ENCODE measurements at places on chromosomes 4 and X. TPM values are rescaled to one million over a fixed set of nuclear protein-coding genes. Genes with fewer than 3 reads are reported as not detected.

Gene CRLF2
- total RNA-seq: 0.96 TPM

Gene GATB
- 17.9 TPM for total RNA-seq

- no peaks in the 10 kb centered on the region for H3K27me3 ChIP-seq
- no peaks in the 10 kb centered on the region for H3K4me1 ChIP-seq
- H3K27ac ChIP-seq: no peak overlapping the region
- no peaks in the 10 kb centered on the region for H3K36me3 ChIP-seq
Measured at GRCh38 chr4:97153042-97153441, 990.2 kb downstream of the STPG2 start.

- H3K27me3 ChIP-seq: no peaks in the 10 kb centered on the region
- no peaks in the 10 kb centered on the region for H3K4me1 ChIP-seq
- no peaks in the 10 kb centered on the region for H3K36me3 ChIP-seq
- no peak overlapping the region for H3K4me3 ChIP-seq
- no peak for DNase-seq
- H3K27ac ChIP-seq: no peak overlapping the region
Measured at GRCh38 chr4:69707807-69708206, 52.6 kb downstream of the SULT1B1 start.

- no peak overlapping the region for H3K4me3 ChIP-seq
- no peak for DNase-seq
- H3K27ac ChIP-seq: no peak overlapping the region
- no peaks in the 10 kb centered on the region for H3K36me3 ChIP-seq
- H3K4me1 ChIP-seq: no peaks in the 10 kb centered on the region
Measured at GRCh38 chrX:132822634-132823012, 135.8 kb downstream of the HS6ST2 start.

Gene RLIM
- total RNA-seq: 30.2 TPM

- H3K36me3 ChIP-seq: no peaks in the 10 kb centered on the region
- no peak for DNase-seq
- H3K27ac ChIP-seq: no peak overlapping the region
- H3K4me3 ChIP-seq: no peak overlapping the region
- no peaks in the 10 kb centered on the region for H3K4me1 ChIP-seq
Measured at GRCh38 chrX:121763671-121764070, 716.3 kb downstream of the GLUD2 start.

Gene NUDT11
- total RNA-seq: 0.79 TPM

- H3K4me1 ChIP-seq: peaks cover 9% of the 10 kb centered on the region
- DNase-seq: no peak
- no peak overlapping the region for H3K27ac ChIP-seq
- peaks cover 36% of the 10 kb centered on the region for H3K27me3 ChIP-seq
- H3K36me3 ChIP-seq: no peaks in the 10 kb centered on the region
Measured at GRCh38 chr4:139851639-139852038, 186.0 kb downstream of the MGST2 start.

GRCh38 chr4:142901166-142901662 is 55.1 kb upstream of the INPP4B start:
- no peaks in the 10 kb centered on the region for H3K36me3 ChIP-seq
- no peak overlapping the region for H3K27ac ChIP-seq
- no peak overlapping the region for H3K4me3 ChIP-seq
- no peaks in the 10 kb centered on the region for H3K27me3 ChIP-seq

Gene C4orf50
- total RNA-seq: 0.82 TPM

GRCh38 chr4:173448608-173449379 is 49.9 kb upstream of the SCRG1 start:
- no peak overlapping the region for H3K4me3 ChIP-seq
- DNase-seq: no peak
- H3K36me3 ChIP-seq: peaks cover 1% of the 10 kb centered on the region
- no peak overlapping the region for H3K27ac ChIP-seq

Gene BEND2
- total RNA-seq: not detected

Gene MXRA5
- total RNA-seq: not detected

DNA sequence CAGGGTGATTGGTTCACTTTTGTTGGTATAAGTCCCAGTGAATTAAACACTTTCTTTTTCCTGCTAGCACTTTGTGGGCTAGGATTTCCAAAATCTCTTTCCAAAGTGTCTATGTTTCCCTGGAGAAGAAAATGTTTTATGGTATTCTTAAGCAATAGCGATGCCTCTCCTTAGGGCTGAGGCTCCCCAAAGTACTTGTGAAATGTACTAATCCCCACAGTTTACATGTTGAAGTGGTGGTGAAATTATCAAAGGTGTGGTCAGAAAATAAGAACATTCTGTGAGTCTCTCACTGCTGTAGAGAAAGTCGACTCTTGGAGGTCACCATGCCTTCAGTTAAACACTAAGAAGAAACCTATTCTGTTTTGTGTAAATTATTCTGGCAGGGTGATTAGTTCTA is 51.5 kb upstream of the AMELX start:
- H3K4me3 ChIP-seq: no peak overlapping the region
- no peaks in the 10 kb centered on the region for H3K4me1 ChIP-seq
- no peaks in the 10 kb centered on the region for H3K27me3 ChIP-seq

DNA sequence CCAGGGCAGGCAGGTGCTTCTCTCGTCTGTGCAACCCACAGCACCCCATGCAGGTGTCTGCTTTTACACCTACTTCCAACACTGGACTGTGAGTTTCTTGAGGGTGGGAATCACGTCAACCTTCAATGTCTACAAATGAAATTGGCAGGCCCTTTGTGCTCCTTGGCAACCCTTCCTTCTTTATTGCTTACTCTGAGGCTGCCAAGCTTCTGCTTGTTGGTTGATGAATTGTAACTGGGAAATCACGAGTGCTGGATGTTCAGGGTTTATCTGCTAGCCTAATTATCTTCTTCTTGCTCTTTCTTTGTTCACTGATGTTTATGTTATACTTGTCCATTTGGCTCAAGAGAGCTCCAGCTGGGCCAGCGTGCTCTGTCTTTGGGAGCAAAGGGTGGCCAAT is 2.5 kb upstream of the DGAT2L6 start:
- H3K4me3 ChIP-seq: no peak overlapping the region
- no peaks in the 10 kb centered on the region for H3K27me3 ChIP-seq
- H3K36me3 ChIP-seq: no peaks in the 10 kb centered on the region
- DNase-seq: no peak

Gene CYLC1
- total RNA-seq: not detected

Gene XPNPEP2
- total RNA-seq: 1.2 TPM

GRCh38 chr4:1195891-1196401 is 23.6 kb upstream of the SPON2 start:
- peaks cover 14% of the 10 kb centered on the region for H3K4me1 ChIP-seq
- H3K4me3 ChIP-seq: no peak overlapping the region
- no peak overlapping the region for H3K27ac ChIP-seq
- H3K36me3 ChIP-seq: peaks cover 26% of the 10 kb centered on the region

- no peaks in the 10 kb centered on the region for H3K4me1 ChIP-seq
- no peak overlapping the region for H3K27ac ChIP-seq
- DNase-seq: no peak
- H3K4me3 ChIP-seq: no peak overlapping the region
- H3K27me3 ChIP-seq: no peaks in the 10 kb centered on the region
- peaks cover 61% of the 10 kb centered on the region for H3K36me3 ChIP-seq
Measured at GRCh38 chr4:75477201-75477600, 37.0 kb downstream of the RCHY1 start.

- no peak overlapping the region for H3K27ac ChIP-seq
- H3K36me3 ChIP-seq: no peaks in the 10 kb centered on the region
- no peak for DNase-seq
- H3K4me3 ChIP-seq: no peak overlapping the region
- H3K27me3 ChIP-seq: peaks cover 9% of the 10 kb centered on the region
Measured at GRCh38 chrX:134734466-134734952, 76.2 kb upstream of the PLAC1 start.

GRCh38 chrX:120603707-120604360 is at the start of gene MCTS1:
Gene MCTS1, plus strand, starts transcription at chrX:120604101. Its CDS starts 136 bp downstream, at chrX:120604237.
- H3K27ac ChIP-seq: peak within 1 kb of the TSS; percentile 98
- DNase-seq: peak; percentile 91
- H3K4me1 ChIP-seq: peaks cover 13% of the 10 kb centered on the region
- H3K4me3 ChIP-seq: peak within 1 kb of the TSS; percentile 95

DNA sequence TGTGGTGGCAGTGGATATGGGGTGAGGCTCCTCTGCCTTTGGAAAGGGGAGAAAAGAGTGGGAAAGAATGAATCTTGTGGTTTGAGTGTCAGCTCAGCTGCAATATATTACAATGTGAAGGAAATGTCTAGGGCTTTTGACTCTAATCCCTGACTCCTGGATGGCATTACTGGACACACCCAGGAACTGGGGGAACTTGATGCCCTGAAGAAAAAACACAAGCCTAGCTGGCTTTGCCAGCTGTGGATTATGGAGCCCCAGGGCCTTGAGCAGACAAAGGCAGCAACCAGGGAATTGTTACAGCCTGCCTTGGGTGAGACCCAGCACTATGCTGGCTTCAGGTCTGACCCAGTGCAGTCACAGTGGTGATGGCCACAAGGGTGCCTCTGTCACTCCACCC is 57.1 kb upstream of the CYSLTR1 start:
- DNase-seq: no peak
- H3K36me3 ChIP-seq: peaks cover 9% of the 10 kb centered on the region
- H3K4me3 ChIP-seq: no peak overlapping the region
- H3K4me1 ChIP-seq: no peaks in the 10 kb centered on the region

Gene FGB
- not detected for total RNA-seq

DNA sequence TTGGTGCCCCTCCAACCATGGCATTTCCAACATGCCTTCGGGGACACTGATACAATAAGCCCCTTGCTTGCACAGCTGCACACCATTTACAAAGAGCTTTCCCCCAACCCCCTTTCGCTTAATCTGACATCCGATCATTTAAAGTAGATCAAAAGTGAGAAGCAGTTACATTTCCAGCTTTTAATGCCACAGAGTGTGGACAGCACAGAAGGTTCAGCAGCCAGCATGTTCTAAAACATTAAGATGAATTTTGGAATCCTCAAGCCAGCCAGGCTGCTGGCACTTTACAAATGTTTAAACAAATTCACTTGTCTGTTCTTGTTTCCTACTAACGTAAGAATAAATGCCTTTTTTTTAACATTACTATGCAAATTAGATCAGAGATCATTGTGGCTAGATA is 284.4 kb upstream of the LDB2 start:
- no peak overlapping the region for H3K4me3 ChIP-seq
- H3K36me3 ChIP-seq: no peaks in the 10 kb centered on the region

DNA sequence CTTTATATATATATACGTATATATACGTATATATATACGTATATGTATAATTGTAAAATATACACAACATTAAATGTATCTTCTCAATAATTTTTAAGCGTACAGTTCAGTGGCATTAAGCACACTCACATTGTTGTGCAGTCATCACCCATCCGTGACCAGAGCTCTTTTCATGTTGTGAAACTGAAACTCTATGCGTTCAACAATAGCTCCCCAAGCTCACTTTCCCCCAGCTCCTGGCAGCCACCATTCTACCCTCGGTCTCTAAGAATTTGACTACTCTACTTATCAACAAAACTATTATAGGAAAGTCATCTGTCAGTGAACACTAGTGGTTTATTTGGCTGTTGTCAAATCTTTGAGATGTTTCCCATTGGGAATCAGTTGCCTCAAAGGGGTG is 621.8 kb upstream of the GALNT7 start:
- no peaks in the 10 kb centered on the region for H3K4me1 ChIP-seq
- H3K4me3 ChIP-seq: no peak overlapping the region
- H3K27ac ChIP-seq: no peak overlapping the region
- H3K36me3 ChIP-seq: no peaks in the 10 kb centered on the region
- DNase-seq: no peak

Data from activated CD8-positive, alpha-beta memory T cell treated with anti-CD3 and anti-CD28 coated beads, Interleukin-2, amount 10 ng/mL, durations not matched to agents 7 days and 5 days (primary cell).